ENCODE measurements at places on chromosomes 16 and 17.

GRCh38 chr17:4724650-4725049 is 6.6 kb upstream of the MED11 start:
- no peak for DNase-seq

DNA sequence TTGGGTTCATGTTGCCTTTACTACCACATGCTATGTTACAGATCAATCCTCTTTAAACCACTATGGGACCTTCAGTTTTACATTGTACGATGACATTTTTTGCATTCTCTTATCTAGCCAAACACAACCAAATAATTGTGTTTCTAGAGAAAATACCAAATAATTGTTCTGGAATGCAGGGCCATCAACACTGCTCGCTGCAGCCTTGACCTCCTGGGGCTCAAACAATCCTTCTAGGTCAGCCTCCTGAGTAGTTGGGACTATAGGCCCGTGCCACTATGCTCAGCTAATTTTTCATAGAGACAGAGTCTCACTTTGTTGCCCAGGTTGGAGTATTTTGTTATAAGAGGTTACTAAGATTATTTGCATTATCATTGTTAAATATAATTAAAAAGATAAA is 237.5 kb upstream of the PMFBP1 start:
- DNase-seq: no peak

DNA sequence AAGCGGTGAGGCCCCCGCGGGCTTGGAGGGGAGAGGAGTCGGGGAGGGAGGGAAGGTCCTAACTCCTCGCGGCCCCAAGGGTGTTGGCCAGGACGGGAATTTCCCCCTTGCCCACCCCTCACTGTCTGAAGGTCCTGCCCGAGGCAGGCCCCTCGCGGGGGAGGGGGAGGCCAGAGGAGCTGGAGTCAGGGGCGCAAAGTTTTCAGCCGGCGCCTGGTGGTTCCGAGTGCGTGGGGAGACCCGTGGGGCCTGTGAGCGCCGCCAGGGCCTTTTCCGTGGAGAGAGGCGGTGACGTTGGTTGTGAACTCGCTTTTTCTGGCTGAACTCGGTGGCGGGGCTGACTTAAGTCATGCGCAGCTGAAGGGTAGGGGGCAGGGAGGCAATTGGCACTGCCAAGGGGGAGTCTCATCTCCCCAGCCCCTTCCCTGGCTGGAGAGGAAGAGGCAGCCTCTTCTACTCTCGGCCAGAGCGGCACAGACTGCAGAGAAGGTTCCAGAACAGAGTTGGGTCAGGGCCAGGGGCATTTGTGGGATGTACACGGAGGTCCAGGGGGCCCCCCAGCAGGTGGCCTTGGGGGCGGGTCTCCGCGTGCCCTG is 1.5 kb downstream of the CACNA1H start:
- no peak for DNase-seq

DNA sequence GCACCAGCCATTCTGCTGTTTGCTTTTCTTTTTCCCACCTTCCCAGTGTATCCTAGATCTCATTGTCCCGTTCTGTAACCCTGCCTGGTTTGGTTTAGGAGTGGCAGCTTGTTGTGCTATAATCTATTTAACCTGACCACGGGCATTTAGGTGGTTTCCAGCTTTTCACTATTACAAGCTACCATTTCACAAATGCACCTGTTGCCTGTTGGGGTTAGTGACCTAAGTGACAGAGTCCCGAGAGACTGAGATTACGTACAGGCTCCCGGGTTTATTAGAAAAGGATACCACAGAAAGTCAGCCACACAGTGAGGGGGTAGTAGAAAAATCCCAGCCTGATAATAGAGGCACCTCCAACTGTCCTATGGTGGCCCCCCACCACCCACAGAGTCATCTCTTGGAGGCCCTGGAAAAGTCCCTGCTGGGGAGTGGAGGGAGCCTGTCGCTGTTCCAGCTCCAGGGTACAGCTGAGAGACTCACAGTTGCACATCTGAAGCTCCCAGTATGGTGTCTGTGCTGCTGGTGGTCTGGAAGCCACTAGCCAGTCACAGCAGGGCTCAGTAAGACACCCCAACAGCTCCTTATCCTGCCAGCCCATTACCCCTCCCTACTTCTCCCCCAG is 21.2 kb downstream of the CLEC16A start:
- DNase-seq: no peak

GRCh38 chr17:29215717-29216116 is 30.9 kb upstream of the CRYBA1 start:
- no peak for DNase-seq

DNA sequence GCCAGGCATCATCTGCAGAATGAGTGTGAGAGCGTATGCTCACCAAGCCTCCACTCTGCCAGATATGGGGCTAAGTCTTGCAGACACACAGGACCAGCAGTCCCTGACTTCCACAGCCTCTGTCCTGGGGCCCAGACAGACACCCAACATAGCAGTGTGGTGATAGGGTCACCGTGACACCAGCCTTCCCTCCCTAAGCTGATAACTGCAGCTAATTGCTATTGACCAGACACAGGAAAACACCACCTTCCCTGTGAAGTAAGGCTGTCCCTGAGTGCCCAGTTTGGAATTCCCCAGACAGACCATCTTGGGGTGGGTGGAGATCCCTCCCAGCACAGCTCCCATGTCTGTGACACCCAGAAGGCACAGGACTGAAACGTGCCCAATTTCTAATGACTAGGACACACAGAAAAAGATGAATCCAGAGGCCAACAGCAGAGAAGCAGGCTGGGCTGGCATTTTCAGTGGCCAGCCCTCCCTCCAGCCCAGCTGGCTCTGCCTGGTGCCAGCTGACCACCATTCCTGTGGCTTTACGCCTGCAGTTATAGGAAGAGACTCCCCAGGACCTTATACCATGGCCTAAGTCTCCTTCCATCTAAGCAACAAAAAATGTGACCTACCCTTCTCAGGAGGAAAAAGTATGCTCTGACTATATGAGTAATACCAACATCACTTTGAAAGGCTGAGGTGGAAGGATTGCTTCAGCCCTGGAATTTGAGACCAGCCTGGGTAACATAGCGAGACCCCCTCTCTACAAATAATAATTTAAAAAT is 30.3 kb downstream of the ATPAF2 start:
- no peak for DNase-seq

DNA sequence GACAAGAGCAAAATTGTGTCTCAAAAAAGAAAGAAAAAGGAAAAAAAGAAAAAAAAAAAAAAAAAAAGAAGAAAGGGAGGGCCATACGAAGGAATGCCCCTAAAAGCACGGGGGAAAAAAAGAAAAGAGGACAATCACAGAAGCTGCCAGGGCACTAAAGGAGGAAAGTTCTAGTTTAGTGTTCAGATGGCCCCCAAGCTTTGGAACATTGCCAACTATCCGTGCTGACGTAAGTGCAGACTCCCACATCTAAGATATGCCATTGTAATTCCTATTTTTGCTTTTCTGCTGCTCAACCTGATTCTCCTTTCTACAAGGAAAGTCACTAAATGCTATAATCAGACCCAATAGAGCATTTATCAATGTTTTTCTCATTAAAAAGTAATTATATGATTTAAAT is 842.1 kb downstream of the KCNJ2 start:
- DNase-seq: no peak
